ENCODE measurements at places on chromosomes 2 and 18. TPM values are rescaled to one million over a fixed set of nuclear protein-coding genes. Genes with fewer than 3 reads are reported as not detected.

DNA sequence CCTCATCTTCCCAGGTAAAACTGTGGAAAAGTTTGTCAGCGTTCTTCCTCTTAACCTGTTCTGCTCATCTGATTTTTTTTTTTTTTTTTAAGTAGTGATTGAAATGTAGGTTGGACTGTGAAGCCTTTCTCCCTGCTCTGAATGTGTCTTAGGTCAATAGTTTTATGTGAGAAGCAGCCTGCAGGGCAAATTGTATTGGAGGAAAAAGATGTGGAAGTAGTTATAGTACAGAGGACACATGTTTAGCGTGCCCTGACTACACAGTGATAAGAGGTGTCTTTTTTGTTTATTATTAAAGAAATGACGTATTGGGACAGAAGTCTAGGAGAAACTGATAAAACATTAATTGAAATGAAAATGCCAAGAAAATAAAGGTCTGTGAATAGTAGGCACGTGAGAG is 1.5 kb downstream of the MTA3 start:
- no peak for DNase-seq

- no peak for DNase-seq
These were observed 6.1 kb upstream of the GPC1 start for GRCh38 chr2:240429341-240429871.

GRCh38 chr18:12455496-12455895 is 47.8 kb downstream of the PRELID3A start:
- no peak for DNase-seq

- no peak for DNase-seq
These were observed 25.3 kb downstream of the LCLAT1 start for GRCh38 chr2:30472326-30472725.

GRCh38 chr2:237511433-237511832 is 24.4 kb downstream of the MLPH start:
- no peak for DNase-seq

- no peak for DNase-seq
These were observed 70.5 kb upstream of the RTN4 start for GRCh38 chr2:55120634-55121359.

- no peak for DNase-seq
These were observed 30.9 kb upstream of the NAB1 start for GRCh38 chr2:190618030-190618429.

Gene CNDP1
- total RNA-seq = not detected

Gene KIF5C
- total RNA-seq = 2.7 TPM

Gene MAP2
- total RNA-seq = 2.1 TPM

Gene SP5
- 1.7 TPM for total RNA-seq

All from left colon (tissue), 2 donors.